HepG2 (cell line): ENCODE measurements at places on chromosomes 3 and 15.
A peak's percentile ranks its signal among the peaks of the same experiment; 100 is the strongest.

DNA sequence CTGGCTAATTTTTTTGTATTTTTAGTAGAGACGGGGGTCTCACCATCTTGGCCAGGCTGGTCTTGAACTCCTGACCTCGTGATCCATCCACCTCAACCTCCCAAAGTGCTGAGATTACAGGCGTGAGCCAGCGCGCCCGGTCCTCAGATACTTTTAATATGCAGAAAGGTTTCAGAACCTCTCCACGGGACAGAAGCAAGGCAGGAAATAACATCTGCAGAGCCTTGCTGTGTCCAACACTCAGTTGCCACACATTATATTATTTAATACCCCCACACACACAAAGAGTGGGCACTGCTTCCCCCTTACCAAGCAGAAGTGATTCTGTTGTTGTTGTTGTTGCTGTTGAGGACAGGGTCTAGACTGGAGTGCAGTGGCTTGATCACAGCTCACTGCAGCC lies 28.0 kb downstream of the OSBPL10 start:
- DNase-seq: no peak

- no peak for DNase-seq
Measured at GRCh38 chr3:42042747-42043098, 48.4 kb upstream of the TRAK1 start.

DNA sequence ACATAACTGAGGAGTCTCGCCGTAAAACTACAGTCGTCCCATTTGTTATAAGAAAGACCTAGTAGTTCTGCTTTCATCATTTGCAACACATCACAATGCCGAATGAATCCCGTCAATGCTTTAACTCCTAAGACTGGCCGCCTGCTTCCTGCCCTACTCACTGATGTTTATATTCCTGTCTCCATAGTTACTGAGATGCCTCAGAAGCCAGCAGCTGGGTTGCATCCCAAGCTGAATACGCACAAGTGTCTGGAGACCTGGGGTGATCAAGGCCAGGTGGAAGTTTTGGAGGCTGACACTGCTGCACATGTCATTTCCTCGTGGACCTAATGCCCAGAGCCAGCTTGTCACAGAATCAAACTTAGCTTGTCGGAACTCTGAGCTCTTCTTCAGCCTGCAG lies 95.2 kb upstream of the UBE2E1 start:
- no peak for DNase-seq

- peak; percentile 11 for DNase-seq
Measured at GRCh38 chr15:48170981-48171380, 7.1 kb downstream of the MYEF2 start.

DNA sequence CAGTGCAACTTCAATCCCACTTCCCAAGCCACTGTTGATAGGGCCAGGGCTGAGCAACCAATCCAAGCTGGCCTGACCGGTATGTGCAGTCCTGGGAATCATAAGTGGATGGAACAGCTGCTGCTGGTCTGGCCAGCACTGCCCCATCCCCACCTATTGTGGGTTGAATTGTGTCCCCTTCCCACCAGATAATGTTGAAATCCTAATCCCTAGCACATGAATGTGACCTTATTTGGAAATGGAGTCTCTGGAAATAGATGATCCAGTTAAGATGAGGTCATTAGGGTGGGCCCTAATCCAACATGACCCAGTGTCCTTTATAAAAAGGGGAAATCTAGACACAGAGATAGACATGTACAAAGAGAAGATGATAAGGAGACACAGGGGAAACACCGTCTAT lies 13.7 kb upstream of the PDIA5 start:
- DNase-seq: no peak

DNA sequence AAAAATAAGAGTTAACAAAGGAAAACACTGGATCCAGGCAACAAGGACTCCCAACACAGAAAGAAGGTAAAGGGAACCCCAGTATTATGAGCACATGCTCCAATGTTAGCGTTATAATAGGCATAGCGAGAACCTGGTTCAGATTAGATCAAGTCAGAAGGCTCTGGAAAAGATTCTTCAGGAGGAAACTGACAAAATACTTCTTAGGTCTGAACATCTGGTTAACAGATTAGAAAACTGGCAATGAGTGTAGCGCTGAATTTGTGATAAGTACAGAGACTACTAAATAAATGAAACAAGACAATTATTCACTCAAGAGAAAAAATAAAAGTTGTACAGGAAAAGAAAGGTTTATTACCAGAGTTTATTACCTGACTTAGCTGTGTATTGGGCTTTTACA lies 146.1 kb downstream of the DPH6 start:
- no peak for DNase-seq

DNA sequence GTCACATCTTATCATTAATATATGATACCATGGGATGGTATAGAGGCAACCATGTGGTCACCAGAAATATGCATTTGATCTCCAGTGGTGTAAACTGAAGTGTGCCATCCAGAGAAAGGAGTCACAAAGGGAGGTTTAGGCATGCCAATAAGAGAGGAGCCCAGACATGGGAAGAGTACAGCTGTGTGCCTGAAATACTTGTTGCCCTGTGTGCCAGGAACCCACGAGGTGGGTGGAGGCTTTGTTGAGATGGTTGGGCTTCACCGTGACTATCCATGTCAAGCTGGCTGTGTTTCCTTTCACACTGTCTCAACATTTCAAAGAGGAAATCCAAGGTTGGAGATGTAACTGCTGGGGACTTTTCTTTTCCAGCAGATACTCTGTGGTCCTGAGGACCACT lies 43.5 kb downstream of the CACNA2D3 start:
- no peak for DNase-seq

GRCh38 chr3:4948395-4948794 lies 30.8 kb upstream of the BHLHE40 start:
- no peak for DNase-seq

DNA sequence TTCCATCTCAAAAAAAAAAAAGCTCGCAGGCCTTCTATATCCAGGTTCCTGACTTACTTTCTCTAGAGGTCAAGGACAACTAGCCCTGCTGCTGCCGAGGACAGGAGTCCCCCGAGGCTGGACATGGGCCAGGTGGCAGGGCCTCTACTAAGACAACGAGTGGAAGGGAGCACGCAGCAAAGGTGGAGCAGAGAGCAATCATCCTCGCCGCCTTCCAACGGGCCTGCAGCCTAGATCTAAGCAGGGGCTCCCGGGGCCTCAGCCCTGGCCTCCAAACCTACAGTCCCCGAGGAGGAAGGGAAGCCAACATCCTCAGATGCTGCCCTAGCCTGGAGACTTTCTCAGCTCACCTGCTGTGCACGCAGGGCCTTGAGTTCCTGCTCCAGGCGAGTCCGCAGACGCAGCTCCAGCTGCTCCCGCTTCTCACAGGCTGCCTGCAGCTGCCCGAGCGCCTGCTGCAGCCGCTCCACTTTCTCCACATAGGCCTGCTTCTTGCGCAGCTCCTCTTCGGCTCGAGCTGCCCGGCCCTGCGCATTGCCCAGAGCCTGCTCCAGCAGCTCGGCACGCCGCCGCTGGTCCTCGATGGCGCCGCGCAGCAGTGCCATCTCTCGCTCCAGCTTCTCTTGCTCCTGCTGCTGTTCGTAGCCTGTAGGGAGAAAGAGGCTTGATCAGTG lies 12.9 kb downstream of the AMOTL2 start:
- no peak for DNase-seq

DNA sequence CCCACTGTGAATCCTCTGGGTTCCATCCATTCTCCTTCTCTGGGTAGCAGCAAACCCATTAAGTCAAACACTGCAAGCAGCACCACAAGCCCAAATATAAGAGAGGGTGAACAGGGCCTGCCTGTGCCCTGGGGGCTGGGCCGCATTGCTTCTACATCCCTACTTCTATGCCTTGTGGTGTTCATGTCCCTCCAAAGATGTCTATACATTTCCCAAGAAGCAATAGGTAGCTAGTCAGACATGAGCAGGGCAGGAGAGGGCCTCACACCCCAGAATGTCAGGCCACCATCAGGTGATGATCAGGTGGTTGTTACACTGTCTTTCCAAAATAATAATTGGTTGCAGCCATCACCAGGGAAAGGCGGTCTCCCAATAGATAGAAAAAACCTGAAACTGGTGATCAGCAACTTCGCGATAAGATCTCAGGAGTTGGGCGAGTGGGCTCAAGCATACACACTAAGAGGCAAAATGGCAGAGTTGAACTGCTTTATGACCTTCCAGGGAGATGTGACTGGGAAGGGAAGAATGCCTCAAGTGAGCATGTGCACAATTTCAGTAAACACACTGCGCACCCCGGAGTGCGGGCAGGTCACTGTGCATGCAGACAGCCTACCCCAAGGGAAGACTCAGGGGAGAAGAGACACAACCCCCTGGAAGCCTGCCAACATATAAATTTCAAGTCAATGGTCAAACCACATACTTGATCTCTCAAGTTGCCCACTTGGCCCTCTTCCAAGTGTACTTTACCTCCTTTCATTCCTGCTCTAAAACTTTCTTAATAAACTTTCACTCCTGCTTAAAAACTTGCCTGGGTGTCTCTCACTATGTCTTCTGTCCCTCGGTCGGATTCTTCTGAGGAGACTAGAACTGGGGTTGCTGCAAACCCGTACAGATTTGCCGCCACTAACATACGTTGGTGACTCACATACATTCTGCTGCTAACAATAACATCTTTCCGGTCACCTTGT lies 39.9 kb downstream of the KLF15 start:
- no peak for DNase-seq

GRCh38 chr3:166123088-166123487 lies 285.9 kb upstream of the BCHE start:
- DNase-seq: no peak

GRCh38 chr3:67415511-67415910 lies 238.9 kb downstream of the SUCLG2 start:
- no peak for DNase-seq
